Lower lobe of right lung (tissue), 2 donors: ENCODE measurements at places on chromosomes 7 and 10. TPM values are rescaled to one million over a fixed set of nuclear protein-coding genes. Genes with fewer than 3 reads are reported as not detected.

DNA sequence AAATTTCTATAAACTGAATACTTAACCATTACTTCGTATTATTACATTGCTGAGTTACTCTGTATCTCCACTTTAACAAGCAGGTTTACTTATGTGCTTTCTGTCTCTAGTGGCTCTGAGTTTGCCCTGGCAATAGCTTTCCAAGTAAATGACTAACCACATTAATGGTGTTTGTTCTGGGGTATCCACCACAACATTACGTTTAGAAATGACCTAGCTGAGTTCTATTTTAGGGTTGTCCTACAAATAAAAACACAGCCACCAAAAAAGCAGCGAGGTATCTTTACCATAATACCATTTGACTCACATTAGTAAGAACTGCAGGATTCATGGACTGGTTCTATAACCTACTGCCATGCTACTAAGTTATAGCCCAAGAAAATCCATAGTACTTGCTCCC is 83.1 kb downstream of the HIBADH start:
- no peak for DNase-seq

DNA sequence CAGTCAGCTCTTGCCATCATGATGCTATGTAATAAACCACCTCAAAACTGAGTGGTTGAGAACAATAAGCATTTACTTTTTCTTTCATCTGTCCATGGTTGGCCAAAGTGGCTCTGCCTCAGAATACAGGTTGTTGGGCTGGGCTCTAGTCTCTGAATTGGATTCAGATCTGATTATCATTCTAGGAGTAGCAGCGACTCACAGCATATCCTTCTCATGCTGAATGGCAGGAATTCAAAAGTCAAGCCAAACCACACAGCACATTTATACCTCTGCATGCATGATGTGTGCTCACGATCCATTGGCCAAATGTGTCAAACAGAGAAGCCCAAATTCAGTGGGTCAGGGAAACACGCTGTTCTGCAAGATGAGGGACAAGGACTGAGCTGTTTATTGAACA is 13.6 kb upstream of the GALNT11 start:
- DNase-seq, result no peak

GRCh38 chr10:125048094-125048864 is 106.4 kb downstream of the ZRANB1 start:
- peak; percentile 90 for DNase-seq

- no peak for DNase-seq
Observed at GRCh38 chr10:52609071-52609470, 163.5 kb downstream of the MBL2 start.

DNA sequence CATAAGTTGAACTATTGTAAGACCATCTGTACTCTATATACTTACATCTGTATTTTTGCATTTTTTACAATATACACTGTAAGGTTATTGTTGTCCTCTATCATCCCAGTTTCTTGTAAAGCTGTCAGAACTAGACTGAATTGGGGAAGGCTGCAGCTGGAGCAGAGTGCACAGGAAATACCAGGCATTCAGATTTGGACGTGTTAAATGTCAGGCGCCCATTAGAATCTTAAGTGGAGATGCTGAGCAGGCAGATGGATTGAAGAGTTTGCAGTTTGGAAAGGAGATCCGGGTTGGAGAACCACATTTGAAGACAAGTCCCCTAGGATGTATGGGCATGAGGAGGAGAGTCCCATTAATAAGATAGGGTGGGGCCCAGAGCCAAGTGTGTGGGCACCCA is 40.4 kb downstream of the MTURN start:
- no peak for DNase-seq

GRCh38 chr10:75647675-75648074 is 216.3 kb downstream of the LRMDA start:
- no peak for DNase-seq

- DNase-seq, result no peak
Observed at GRCh38 chr10:67112765-67113164, 186.9 kb downstream of the LRRTM3 start.

Gene KIAA1549
- 5.3 TPM for total RNA-seq

Gene TAS2R3
- 1.4 TPM for total RNA-seq

Gene UCMA
- not detected for total RNA-seq

Gene BICC1
- 11.0 TPM for total RNA-seq
